ENCODE measurements at places on chromosomes 1 and 21. TPM values are rescaled to one million over a fixed set of nuclear protein-coding genes. Genes with fewer than 3 reads are reported as not detected.

The CELA2A gene
- 0.35 TPM for polyA plus RNA-seq

DNA sequence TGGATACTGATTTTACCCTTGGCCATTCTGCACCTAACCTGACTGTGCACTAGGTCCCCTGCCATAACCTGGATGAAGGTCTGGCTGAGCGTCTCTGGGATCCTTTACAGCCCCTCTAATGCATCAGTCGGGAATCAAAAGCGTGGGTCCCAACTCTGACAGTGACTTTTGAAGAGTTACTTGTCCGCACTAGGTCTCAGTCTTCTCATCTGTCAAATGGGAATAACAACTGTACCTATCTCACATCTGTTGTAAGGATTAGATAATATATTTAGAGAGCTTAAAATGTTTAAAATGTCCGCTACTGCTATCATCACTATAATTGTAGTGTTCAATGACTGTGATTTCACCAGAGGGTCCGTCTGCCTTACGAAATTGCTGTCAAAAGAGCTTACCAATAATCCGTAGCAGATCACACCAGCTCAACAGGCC lies 746 bp downstream of the TADA1 start:
- peak; percentile 10 for DNase-seq

- DNase-seq, result no peak
Observed at GRCh38 chr1:227744668-227745067, 9.4 kb downstream of the SNAP47 start.

DNA sequence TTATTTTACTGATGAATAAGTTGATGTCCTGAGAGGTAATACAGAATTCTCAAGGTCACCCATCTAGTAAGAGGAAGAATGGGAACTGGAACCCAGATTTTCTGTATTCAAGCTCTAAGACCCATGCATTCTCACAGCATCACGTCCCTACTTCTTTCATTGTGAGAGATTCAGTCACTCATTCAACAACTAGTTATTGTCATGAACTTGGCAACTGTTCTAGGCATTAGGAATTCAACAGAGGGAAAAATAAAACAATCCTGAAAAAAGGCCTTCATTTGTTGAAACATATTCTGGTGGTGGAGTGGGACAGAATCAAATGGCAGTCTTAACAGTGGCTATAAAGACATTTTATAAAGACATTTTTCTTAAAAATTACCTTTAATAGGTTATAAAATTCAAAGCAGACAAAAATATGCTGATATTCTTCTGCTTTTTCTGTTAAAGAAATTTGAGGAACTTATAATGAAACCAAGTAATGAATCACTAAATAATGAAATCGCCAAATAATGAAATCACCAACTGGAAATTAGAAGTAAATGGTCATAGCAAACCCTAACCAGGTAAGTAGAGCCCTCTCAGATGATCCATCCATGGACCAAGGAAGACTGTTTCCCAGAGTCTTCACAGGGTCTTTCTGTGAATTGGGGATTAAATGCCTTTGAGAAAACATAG lies 136.5 kb upstream of the DPYD start:
- DNase-seq, result no peak

GRCh38 chr1:189027512-189027911 lies 1450.2 kb downstream of the BRINP3 start:
- DNase-seq, result no peak

GRCh38 chr21:38610623-38611251 lies 112.5 kb upstream of the ERG start:
- DNase-seq, result no peak
